ENCODE measurements at places on chromosomes 5 and 9. TPM values are rescaled to one million over a fixed set of nuclear protein-coding genes. Genes with fewer than 3 reads are reported as not detected.

PROB1 gene
- total RNA-seq: 2.2 TPM

GRCh38 chr5:91219091-91219802 is 163.9 kb downstream of the ARRDC3 start:
- no peak overlapping the region for H3K27ac ChIP-seq
- no peaks in the 10 kb centered on the region for H3K36me3 ChIP-seq
- peaks cover 5% of the 10 kb centered on the region for H3K4me1 ChIP-seq
- no peak for DNase-seq
- H3K4me3 ChIP-seq: no peak overlapping the region
- no peaks in the 10 kb centered on the region for H3K27me3 ChIP-seq

GRCh38 chr5:59506285-59506877 is 387.1 kb downstream of the PDE4D start:
- DNase-seq: no peak
- H3K27ac ChIP-seq: no peak overlapping the region
- H3K4me3 ChIP-seq: no peak overlapping the region
- H3K4me1 ChIP-seq: no peaks in the 10 kb centered on the region
- H3K36me3 ChIP-seq: no peaks in the 10 kb centered on the region

RNF208 gene
- 10.1 TPM for total RNA-seq

DNA sequence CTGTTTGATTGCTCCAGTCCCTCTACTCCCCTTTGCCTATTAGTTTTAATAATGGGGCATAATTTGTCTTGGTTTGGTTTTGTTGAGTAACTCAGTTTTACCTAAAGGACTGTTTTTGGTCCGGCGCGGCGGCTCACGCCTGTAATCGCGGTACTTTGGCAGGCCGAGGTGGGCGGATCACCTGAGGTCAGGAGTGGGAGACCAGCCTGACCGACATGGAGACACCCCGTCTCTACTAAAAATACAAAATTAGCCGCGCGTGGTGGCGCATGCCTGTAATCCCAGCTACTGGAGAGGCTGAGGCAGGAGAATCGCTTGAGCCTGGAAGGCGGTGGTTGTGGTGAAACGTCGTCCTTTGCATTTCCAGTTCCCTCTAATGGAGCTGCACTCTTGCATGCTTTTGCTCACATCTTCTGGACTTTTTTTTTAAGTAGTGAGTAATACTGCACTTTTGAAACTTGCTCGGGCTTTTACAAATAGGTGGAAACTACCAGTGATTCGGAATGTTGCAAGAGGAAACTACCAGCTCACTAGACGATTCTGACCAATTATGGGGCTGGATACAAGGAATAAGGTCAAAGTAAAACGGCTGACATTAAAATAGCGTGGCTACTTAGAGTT is 721 bp upstream of the MAML1 start:
- H3K27me3 ChIP-seq: peaks cover 3% of the 10 kb centered on the region
- H3K4me1 ChIP-seq: peaks cover 23% of the 10 kb centered on the region
- peak; percentile 12 for DNase-seq
- H3K36me3 ChIP-seq: peaks cover 7% of the 10 kb centered on the region
- H3K4me3 ChIP-seq: peak overlapping the region; percentile 91
- peak overlapping the region; percentile 76 for H3K27ac ChIP-seq

Measured in neural crest cell (in vitro differentiated cells).